ENCODE measurements at places on chromosomes 4 and X.

- DNase-seq, result no peak
These were observed 176.4 kb downstream of the IL13RA2 start for GRCh38 chrX:114841051-114841450.

- DNase-seq, result no peak
These were observed 13.3 kb upstream of the FAM47E start for GRCh38 chr4:76238236-76238635.

GRCh38 chrX:54386314-54386713, 28.5 kb upstream of the WNK3 start:
- no peak for DNase-seq

- no peak for DNase-seq
These were observed 66.9 kb upstream of the WDR1 start for GRCh38 chr4:10183462-10183861.

DNA sequence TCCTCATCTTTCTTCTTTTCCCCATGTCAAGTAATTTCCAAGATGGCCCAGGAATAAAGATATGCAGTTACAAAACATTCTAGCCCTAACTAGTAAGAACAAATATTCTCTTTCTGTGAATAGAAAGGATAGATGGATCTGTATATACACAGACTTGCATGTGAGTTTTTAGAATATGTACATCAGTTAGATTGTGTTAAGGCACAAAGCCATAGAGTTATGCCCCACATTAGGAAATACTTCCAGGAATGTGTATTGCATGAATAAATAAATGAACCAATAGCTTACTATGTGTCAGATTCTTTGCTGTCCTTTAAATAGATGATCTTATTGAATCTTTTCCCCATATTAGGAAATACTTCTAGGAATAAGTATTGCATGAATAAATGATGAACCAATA, 46.0 kb upstream of the TMPRSS11E start:
- no peak for DNase-seq

DNA sequence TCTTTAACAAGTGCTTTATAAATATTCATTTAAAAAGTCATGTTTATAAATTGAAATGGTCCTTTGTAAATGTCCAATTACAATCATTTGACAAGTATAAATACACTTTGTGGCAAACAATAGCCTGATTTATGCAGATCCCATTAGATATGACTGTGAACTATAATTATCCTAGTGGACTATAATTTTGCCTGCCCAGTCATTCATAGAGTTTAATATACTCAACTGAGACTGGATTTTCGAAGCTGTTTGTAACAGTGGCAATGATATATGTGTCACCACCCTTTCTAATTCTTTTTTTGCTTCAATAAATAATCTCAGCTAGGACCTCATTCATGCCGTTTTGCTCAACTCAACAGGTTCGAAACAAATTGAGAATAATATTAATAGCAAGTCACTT, 732.0 kb downstream of the PCDH18 start:
- no peak for DNase-seq

DNA sequence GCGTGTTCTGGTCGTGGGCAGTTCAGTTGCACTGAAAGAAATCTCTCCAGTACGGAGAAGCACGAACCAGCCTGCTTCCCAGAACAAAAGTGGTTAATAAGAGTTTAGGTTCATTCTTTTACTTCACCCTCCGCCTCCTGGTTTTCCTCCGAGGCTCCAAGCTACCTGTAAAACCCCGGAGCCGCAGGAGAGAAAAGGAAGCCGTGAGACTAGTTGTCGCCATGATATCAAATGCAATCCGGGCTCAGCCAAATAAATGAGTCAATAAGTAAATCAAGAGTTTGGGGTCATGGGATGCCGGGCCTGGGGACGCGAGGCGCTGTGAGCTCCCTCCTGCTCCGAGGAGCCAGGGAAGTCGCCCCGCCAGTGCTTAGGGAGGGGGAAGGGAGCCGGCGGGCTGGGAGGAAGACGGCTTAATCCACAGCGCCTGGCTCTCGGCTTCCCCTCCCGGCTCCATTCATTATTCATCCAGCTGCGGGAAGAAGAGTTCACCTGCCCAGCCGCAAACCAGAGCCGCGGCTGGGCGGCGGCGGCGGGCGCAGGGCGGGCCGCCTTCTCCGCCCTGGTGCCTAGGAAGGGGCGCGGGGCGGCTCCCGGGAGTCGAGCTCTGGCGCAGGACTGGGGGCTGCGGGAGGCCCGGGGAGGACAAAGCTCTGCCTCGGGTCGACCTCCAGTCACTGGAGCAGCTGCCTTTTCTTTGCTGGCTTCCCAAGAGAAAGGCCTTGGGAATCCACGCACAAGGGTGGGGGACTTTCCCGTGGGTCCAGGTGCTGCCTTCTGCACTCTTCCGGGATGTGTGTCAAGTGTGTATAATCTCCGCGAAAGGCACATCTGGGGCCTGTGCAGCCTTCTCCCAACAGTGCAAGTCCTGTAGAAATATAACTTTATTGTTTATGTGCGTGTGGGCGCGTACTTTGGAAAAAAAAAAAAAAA, 1.7 kb downstream of the FRAS1 start:
- DNase-seq, result no peak

DNA sequence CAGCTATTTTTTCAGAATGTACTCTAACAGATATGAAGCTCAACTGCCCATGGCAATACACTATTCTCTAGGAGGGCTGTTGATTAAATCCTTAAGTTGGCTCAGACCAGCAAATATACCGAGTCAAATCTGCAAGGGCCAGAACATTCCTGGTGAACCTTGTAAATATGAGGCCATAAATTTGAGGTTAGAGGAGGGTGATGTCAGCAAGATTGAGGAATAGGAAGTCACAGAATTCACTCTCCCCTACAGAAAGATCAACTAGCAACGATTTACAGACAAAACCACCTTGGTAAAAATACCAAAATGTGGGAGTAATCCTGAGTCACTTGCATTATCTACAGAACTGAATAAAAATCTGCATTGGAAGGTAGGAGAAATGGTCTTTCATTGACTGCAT, 399.3 kb downstream of the GPM6A start:
- DNase-seq, result no peak

GRCh38 chr4:173231916-173232315, 63.3 kb downstream of the GALNT7 start:
- DNase-seq, result no peak
